ENCODE measurements at places on chromosomes 5 and 9. TPM values are rescaled to one million over a fixed set of nuclear protein-coding genes. Genes with fewer than 3 reads are reported as not detected.

DNA sequence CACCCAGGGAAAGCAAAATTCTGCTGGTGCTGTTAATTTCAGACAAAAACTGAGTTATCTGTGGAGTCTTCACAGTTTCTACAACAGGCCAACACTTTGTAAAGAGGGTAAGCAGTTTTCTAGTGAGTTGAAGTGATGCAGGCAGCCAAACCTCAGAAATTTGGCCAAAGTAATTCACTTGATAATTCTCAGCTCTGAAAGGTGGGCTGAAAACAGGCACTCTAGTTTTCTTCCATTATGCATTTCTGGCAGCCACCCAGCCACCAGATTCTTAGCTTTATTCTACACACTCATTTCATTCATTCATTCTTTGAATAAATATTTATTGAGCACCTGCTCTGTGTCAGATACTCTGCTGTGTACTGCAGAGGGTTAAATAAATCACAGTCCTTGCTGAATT is 184.2 kb downstream of the RAB3C start:
- no peaks in the 10 kb centered on the region for H3K27me3 ChIP-seq
- no peak for DNase-seq
- no peak overlapping the region for H3K4me3 ChIP-seq
- H3K36me3 ChIP-seq = no peaks in the 10 kb centered on the region

DNA sequence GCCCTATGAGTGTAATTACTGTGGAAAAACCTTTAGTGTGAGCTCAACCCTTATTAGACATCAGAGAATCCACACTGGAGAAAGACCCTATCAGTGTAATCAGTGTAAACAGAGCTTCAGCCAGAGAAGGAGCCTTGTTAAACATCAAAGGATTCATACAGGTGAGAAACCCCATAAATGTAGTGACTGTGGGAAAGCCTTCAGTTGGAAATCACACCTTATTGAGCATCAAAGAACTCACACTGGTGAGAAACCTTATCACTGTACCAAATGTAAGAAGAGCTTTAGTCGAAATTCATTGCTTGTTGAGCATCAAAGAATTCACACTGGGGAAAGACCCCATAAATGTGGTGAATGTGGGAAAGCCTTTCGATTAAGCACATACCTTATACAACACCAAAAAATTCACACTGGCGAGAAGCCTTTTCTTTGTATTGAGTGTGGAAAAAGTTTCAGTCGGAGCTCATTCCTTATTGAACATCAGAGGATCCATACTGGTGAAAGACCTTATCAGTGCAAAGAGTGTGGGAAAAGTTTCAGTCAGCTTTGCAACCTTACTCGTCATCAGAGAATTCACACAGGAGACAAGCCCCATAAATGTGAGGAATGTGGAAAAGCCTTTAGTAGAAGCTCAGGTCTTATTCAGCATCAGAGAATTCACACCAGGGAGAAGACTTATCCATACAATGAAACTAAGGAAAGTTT is 9.9 kb downstream of the ZNF189 start:
- H3K4me3 ChIP-seq = no peak overlapping the region
- no peak for DNase-seq
- H3K27ac ChIP-seq = no peak overlapping the region
- H3K36me3 ChIP-seq = peaks cover 25% of the 10 kb centered on the region

- H3K27ac ChIP-seq = no peak overlapping the region
- H3K4me1 ChIP-seq = peaks cover 10% of the 10 kb centered on the region
- no peaks in the 10 kb centered on the region for H3K27me3 ChIP-seq
- no peaks in the 10 kb centered on the region for H3K36me3 ChIP-seq
- peak; percentile 73 for DNase-seq
Observed at GRCh38 chr5:135887447-135887864, 8.2 kb downstream of the IL9 start.

STK32A gene
- total RNA-seq = not detected

- no peaks in the 10 kb centered on the region for H3K27me3 ChIP-seq
- H3K4me3 ChIP-seq = no peak overlapping the region
- H3K27ac ChIP-seq = no peak overlapping the region
- peaks cover 9% of the 10 kb centered on the region for H3K4me1 ChIP-seq
- no peak for DNase-seq
Observed at GRCh38 chr5:118990582-118990981, 2.2 kb upstream of the DTWD2 start.

GRCh38 chr9:71090896-71091295 is 30.5 kb downstream of the TRPM3 start:
- DNase-seq = no peak
- no peak overlapping the region for H3K4me3 ChIP-seq
- no peak overlapping the region for H3K27ac ChIP-seq
- peaks cover 17% of the 10 kb centered on the region for H3K4me1 ChIP-seq
- H3K27me3 ChIP-seq = no peaks in the 10 kb centered on the region

- no peak overlapping the region for H3K4me3 ChIP-seq
- H3K36me3 ChIP-seq = no peaks in the 10 kb centered on the region
- peak; percentile 38 for DNase-seq
- no peaks in the 10 kb centered on the region for H3K27me3 ChIP-seq
- H3K27ac ChIP-seq = peak overlapping the region; percentile 95
Observed at GRCh38 chr9:94990897-94991561, 264.5 kb downstream of the AOPEP start.

DNA sequence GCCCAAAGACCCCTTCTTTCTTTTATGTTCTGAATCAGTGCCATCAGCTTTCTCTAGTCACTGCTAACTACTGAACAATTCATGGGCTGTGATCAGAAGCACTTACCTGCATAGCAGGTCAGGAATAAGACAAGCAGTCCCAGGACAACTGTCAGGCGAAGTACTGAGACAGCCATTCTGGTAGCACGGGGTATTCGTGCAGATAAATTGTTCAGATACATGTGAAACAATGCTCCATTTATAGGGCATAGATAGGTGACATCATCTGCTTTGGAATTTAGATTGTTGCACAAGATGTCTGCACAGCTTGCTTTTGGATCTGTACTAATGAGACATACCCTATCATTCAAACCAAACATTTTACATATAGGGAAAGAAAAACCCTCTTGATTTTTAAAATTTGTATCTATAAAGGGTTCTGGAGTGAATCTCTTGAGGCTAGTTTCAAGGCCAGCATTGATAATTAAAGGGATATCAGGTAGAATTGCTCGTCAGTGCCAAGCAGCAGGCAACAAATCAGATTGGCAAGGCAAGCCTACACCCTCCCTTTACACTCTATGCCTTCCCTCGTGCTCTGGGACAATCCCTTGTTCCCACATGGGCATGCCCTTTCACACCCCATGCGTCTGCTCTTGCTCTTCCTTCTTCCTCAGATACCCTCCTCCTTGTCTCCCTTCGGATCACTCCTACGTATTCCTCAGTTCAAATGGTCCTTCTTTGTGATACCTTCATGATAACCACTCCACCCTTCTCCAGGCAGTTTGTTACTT is at the start of gene C5orf46:
Gene C5orf46 (minus strand): TSS at position 213 of the 770 bp plus-strand sequence. CDS start 37 bp downstream, at position 176.
- no peaks in the 10 kb centered on the region for H3K36me3 ChIP-seq
- DNase-seq = peak; percentile 46
- no peak within 1 kb of the TSS for H3K4me3 ChIP-seq
- H3K27ac ChIP-seq = no peak within 1 kb of the TSS
- no peaks in the 10 kb centered on the region for H3K27me3 ChIP-seq

NFIL3 gene
- 64.2 TPM for total RNA-seq

DNA sequence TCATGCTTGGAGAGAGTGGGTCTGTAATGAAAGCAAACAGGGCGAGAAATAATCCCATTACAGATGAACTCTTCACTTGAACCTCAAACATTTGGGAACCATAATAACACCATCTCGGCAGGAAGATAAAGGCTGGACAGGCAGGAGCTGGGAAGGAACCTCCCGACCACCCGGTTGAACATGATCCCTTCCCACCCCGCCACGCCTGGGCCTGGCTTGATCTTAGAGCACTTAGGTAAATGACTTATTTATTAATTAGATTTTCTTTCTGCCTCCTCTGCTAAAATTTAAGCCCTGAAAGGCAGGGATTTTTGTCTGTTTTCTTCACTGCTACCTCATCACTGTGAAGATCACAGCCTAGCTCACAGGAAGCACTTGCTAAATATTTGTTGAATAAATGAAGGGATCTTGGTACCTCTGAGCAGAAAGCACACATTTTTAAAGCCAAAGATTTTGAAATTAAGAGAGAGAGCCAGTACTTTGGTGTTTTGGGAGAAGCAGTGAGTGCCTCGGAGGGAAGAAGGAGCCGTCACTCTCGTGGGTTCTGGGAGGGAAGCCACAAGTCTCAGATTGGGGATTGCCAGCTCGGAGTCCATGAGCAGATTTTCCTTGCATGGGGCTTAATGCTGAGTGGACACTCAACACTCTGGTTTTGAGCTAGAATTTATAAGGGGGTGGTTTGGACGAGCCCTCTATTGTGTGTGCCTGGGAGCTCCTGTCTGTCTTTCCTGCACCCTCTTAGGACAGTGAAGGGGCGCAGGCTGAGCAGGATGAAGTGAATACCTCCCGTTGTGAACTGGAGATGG is 133.3 kb downstream of the MACROH2A1 start:
- H3K27me3 ChIP-seq = no peaks in the 10 kb centered on the region
- DNase-seq = no peak
- peak overlapping the region; percentile 9 for H3K4me3 ChIP-seq
- peaks cover 52% of the 10 kb centered on the region for H3K4me1 ChIP-seq

GRCh38 chr5:179139936-179140235 is 79.7 kb downstream of the ZNF354C start:
- no peaks in the 10 kb centered on the region for H3K4me1 ChIP-seq
- H3K4me3 ChIP-seq = no peak overlapping the region
- no peak for DNase-seq
- H3K27ac ChIP-seq = no peak overlapping the region
- H3K27me3 ChIP-seq = peaks cover 1% of the 10 kb centered on the region

TIGD6 gene
- total RNA-seq = 2.1 TPM

DNA sequence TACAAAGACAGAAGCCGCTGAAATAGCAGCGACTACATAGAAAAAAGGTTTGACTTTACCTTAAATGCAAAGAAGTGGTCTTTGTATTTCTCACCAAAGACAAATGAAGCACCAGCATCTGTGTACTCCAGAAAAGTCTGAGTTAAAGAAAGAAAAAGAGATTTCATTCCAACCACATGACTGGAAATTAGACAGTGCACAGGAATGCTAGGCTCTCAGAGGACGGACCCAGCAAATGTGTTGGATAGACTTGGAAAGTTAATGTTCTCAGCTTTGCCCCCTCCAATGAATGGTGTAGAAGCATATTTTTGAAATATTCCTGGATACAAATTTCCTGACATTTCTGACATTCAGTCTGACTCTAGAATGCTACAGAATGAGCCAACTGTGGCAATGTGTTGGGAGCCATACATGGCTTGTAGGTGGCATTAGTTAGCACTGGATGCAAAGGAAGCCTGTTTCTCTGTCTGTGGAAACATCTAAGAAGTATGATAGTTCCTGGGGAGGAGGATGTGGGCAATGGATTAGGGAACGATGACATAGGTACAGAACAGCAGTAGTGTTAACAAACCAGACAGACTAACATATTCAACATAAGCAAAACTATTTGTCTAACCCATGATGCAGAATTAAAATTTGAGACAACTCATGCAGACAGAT is 43.3 kb downstream of the SLC28A3 start:
- H3K4me1 ChIP-seq = no peaks in the 10 kb centered on the region
- no peak overlapping the region for H3K4me3 ChIP-seq
- peaks cover 20% of the 10 kb centered on the region for H3K27me3 ChIP-seq
- no peak overlapping the region for H3K27ac ChIP-seq

IRX2 gene
- total RNA-seq = not detected

PTPRD gene
- total RNA-seq = not detected

DNA sequence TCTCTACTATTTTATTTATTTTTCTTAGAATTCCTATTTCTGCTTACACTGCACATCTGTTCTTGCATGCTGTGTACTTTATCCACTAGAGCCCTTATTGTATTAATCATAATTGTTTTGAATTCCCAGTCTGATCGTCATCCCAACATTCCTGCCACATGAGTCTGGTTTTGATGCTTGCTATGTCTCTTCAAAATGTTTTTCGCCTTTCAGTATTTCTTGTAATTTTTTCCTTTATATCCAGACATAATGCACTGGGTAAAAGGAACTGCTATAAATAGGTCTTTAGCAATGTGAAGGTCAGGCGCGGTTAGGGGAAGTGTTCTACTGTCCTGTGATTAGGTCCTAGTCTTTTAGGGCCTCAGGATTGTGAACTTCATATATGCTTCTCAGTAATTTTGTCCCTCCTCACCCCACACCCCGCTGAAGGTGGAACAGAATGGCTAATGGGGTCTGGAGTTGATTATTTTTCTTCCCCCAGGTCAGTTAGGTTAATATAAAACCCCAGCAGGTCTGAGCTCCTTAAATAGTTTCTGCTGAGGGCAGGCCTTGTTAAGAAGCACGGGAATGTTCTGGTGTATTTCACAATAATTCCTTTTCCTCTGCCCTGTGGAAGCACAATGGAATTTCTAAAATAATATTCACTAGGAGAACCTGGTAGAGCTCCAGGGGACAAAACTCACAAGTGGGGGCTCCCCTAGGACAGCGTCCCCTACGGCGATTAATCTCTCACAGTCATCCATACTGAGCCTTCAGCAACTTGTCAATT is 146.6 kb upstream of the TUT7 start:
- no peaks in the 10 kb centered on the region for H3K27me3 ChIP-seq
- H3K36me3 ChIP-seq = no peaks in the 10 kb centered on the region
- H3K4me1 ChIP-seq = no peaks in the 10 kb centered on the region
- H3K4me3 ChIP-seq = no peak overlapping the region
- H3K27ac ChIP-seq = no peak overlapping the region

DNA sequence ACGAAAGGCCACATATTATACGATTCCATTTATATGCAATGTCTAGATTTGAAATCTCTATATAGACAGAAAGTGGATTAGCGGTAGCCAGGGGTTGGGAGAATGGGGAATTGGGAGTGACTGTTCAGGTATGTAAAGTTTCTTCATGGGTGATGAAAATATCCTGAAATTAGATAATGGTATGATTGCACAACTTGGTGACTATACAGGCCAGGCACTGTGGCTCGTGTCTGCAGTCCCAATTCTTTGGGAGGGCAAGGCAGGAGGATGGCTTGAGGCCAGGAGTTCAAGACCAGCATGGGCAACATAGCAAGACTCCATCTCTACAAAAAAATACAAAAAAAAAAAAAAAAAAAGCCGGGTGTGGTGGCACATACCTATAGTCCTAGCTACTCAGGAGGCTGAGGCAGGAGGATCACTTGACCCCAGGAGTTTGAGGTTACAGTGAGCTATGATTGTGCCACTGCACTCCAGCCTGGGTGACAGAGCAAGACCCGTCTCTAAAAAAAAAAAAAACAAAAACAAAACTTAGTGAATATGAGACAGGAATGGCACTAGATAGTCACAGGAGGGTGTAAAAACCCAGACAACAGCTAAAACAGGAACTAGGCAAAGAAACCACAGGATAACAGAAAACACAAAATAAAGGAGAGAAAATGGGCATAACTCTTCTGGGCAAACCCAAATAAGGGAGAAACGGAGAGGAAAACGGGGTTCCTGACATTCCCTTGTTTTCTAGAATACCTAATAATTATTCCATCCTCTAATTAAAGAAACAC is 72.1 kb upstream of the ZNF618 start:
- no peak overlapping the region for H3K4me3 ChIP-seq
- no peak overlapping the region for H3K27ac ChIP-seq
- no peaks in the 10 kb centered on the region for H3K4me1 ChIP-seq
- H3K27me3 ChIP-seq = peaks cover 3% of the 10 kb centered on the region
